ENCODE measurements at places on chromosomes 2 and 18.

DNA sequence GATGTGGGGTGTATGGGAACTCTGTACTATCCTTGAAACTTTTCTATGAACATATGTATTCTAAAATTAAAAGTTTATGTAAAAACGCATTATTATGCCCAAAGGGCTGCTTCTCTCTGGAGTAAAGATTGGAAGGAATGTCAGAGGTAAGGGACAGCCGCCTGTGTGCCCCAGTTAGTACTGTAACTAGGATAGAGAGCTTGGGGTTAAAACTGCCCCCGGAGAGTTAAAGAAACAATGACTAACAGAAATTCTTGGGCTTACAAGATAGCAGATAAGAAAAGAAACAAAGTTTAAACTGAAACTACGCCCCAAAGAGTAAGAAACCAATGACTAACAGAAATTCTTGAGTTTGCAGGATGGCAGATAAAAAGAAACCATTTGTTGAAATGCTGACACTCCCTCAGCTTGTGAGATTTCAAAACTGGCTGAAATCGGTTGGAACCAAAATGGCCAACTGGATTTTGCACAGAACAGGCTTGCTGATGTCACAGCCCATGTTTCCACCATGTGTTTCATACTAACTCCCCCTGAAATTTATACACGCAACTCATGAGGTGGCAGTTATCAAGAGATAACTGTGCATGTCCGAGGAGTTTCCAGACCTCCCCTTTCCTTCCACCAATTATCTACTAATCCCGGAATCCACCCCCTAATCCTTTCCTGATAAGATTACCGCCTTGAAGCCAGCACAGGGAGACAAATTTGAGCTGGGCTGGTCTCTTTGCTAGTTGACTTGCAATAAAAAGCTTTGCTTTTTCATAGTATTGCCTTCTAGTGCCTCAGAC lies 8.7 kb upstream of the TXNDC2 start:
- no peak for DNase-seq

GRCh38 chr2:173290046-173290445 lies 64.6 kb upstream of the CDCA7 start:
- DNase-seq, result no peak

DNA sequence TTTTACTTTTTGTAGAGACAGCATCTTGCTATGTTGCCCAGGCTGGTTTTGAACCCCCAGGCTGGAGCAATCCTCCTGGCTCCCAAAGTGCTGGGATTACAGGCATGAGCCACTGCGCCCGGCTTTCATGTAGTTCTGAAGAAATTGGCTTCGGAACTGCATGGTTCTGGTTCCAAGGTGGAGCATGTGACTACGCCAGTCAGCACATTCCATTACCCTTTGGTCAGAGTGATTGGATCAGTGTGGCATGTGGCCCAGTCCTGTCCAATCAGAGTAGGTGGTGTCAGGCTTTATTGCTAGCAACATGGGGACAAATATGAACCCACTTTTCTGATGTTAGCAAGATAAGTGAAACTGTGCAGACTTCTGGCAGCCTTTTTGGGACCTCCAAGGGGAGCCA lies 16.3 kb upstream of the ATOH8 start:
- DNase-seq, result no peak

GRCh38 chr2:182031956-182032355 lies 46.3 kb downstream of the PPP1R1C start:
- no peak for DNase-seq

DNA sequence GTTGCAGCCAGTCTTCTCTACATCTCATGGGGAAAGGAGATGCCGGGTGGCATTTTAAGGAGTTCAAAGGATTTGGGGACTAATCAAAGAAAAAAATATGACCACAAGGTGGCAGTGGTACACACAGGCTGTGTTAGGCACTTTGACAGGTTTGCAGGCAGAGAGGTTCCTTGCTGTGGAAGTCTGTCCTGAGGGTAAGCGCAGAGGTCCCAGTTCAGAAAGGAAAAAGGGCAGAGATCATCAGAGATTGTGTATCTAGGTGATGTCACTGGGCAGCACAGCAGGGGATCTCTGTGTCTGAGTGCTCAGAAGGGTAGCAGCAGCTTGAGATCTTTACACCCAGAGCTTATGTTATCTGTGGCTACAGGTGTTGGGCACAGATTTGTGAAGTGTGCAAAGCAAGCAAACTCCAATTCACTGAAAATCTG lies 231.4 kb downstream of the LRRTM1 start:
- DNase-seq, result no peak
